Upper lobe of left lung (tissue), 6 donors: ENCODE measurements at places on chromosomes 4 and X. TPM values are rescaled to one million over a fixed set of nuclear protein-coding genes. Genes with fewer than 3 reads are reported as not detected.

- DNase-seq = no peak
These were observed 22.9 kb downstream of the PDGFC start for GRCh38 chr4:156948738-156949137.

GRCh38 chr4:25367004-25367621 lies 9.9 kb upstream of the ANAPC4 start:
- no peak for DNase-seq

GRCh38 chrX:154374313-154375155 lies at the start of gene FLNA:
FLNA (minus strand) TSS chrX:154374634; CDS start chrX:154371245, 3,389 bp downstream.
- no peak for DNase-seq

- no peak for DNase-seq
These were observed 92.1 kb downstream of the KDR start for GRCh38 chr4:55033296-55033695.

DNA sequence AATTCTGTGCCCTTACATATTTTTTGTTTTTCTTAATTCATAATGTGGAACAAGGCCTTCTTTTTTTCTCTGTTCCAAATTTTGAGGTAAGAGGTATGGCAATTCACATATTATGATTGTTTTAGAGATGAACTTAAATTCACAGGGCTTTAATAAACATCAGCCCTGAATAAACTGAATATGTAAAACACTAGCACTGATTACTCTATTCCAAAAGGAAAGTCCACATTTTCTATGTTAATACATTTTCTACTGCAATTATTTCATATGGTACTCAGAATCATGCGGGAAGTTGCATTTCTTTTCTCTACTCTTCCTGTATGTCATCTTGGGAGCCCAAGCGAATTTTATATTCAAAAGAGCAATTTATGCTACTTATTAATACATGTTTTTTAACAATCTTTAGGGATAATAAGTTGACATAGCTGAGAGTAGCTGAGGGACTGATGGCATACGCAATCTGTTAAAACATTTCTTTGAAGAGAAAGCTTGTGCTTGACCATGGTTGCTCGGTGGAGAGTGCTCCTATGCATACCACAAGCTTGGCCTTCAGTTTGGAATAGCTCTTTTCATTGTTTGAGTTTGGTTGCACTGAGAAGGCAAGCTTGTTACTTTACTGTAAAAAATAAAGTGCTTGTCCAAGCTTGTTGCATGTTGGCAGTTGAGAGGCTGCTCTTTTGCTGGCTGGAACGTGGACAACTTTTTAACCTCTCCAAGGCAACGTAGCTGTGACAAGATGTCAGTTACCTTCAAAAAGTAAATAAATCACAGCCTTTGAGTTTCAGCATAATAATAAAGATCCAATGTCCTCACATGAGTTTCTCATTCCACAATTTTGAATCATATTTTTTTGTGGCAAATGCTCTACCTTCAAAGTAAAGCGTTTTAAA lies 196.3 kb upstream of the SPRY1 start:
- DNase-seq = no peak

DNA sequence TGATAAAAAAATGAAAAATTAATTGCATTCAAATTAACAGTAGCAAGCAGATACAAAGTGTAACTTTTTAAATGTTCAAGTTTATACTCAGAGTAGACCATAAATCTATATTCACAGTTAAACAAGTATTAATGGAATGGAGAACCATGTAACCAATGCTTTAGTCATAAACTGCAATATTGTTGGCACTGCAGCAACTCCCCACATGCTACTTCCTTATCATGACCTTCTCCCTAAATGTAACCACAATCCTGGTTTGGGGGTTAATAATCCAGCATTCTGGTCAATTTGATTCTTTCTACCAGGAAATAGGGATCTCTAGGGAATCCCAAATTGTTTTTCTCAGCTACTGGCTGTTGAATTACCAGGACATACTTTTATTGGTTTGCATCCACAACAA lies 223.9 kb upstream of the DCAF8L1 start:
- no peak for DNase-seq

DNA sequence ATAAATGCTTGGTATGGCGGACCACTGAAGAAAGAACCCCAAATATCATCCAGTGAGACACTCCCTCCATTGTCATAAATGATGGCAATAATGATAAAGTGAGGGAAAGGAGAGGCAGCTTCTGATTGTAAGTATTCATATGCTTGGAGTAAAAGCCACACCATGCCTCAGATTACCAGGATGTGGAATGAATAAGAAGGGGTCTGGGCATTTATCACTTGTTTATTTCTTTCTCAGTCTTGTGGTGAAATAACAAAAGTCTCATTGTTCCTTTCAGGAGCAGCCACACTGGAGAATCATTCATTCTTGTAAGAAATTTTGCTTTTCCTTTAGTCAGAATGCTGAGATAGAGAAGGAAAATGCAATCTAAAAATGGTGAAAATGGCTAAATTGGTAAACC lies 21.7 kb downstream of the F8 start:
- no peak for DNase-seq

DNA sequence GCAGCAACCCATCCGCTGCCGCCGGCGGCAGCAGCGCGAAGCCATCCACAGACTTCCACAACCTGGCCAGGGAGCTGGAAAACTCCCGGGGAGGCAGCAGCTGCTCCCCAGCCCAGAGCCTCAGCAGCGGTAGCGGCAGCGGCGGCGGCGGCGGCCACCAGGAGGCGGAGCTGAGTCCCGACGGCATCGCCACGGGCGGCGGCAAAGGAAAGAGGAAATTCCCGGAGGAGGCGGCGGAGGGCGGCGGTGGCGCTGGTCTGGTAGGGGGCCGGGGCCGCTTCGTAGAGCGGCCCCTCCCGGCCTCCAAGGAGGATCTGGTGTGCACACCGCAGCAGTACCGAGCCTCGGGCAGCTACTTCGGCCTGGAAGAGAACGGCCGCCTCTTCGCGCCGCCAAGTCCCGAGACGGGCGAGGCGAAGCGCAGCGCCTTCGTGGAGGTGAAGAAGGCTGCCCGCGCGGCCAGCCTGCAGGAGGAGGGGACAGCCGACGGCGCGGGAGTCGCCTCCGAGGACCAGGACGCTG lies 4.9 kb downstream of the PRDM8 start:
- peak; percentile 85 for DNase-seq

DNA sequence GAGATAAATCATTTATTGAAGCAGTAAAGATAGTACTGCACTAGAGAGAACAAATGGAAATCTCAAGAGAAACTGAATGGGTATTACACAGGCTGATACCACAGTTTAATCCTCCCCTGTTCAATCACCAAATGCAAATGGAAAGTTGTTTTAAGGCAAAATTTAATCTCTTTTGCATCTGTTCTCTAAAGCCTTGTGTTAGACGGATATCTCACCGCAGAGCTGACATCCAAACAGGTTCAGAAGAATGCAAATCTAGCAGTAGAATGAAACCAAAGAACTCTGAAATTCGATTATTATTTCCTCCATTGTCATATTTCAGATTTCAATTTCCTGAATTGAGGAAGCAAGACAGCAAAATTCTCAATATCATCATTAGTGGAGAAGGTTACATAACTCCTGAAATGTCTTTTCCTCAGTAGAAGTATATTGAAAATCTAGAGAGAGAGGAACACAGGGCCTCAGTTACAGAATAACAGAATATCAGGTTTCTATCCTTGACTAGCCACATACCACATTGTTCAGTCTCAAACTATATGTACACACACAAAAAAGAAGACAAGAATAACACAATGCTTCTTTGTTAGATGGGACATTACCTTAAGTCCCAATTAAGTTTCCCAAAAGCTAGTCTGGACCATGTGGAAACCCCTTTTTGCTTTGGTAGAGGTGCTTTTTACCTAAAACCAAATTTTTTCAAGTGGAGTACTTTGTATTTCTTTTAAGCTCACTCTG lies 94.1 kb upstream of the BANK1 start:
- no peak for DNase-seq

GRCh38 chr4:38290366-38290765 lies 330.2 kb downstream of the PTTG2 start:
- no peak for DNase-seq

DNA sequence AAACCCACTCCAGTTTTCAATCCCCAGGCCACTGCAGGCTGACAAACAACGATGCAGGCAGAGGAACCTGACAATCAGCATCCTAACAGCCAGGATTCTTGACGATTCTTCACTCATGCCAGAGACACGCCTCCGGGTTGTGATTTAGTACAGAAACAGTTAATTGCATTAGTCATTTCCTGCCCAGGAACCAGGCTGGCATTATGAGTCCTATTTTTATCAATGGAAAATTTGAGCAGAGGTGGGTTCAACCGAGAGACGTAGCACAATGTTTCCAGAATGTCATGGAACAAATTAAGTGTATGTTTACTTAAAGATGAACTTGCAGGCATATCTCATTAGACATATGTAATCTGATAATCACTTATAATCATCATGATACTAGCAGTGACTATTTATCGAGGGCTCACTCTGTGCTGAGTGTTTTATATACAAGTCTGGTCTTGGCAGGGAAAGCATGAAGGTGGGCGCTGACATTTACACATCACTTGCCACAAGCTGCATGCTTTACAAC lies 159.7 kb downstream of the NSUN7 start:
- no peak for DNase-seq

GRCh38 chrX:123847056-123847455 lies 12.8 kb upstream of the XIAP start:
- no peak for DNase-seq

DNA sequence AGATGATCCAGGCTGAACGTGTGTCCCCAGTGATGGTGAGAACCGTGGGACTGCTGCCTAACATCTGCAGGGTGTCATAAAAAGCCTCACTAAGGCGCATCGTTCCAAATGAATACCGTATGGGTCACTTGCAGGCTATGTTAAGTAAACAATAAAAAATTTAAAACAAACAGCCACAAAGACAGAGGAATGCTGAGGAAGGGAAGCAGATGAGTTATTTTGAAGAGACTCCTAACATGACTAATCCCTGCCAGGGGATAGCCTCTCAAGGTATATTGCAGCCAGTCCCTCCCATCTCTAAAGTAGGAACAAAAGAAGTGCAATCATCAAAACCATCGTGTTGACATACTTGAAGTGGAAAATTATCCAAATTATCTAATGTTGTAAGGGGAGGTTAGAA lies 83.8 kb downstream of the UNC5C start:
- DNase-seq = no peak

- DNase-seq = peak; percentile 68
These were observed 63.5 kb upstream of the ADRA2C start for GRCh38 chr4:3702561-3703221.

DNA sequence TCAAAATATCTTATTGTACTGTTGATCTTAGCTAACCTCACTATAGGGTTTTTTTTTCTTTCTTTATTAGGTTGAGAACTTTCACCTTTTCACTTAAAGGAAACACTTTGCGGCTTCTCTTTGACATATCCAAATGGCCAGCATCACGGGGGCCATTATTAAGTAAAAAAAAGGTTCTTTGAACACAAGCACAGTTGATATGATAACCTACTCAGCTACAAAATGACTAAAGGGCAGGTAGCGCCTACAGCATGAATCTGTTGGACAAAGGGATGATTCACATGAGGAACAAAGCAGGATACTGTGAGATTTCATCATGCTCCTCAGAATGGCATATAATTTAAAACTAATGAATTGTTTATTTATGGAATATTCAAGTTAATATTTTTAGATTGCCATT lies 119.6 kb downstream of the CCSER1 start:
- DNase-seq = no peak

GRCh38 chrX:13257223-13258051 lies 62.4 kb downstream of the ATXN3L start:
- no peak for DNase-seq

DNA sequence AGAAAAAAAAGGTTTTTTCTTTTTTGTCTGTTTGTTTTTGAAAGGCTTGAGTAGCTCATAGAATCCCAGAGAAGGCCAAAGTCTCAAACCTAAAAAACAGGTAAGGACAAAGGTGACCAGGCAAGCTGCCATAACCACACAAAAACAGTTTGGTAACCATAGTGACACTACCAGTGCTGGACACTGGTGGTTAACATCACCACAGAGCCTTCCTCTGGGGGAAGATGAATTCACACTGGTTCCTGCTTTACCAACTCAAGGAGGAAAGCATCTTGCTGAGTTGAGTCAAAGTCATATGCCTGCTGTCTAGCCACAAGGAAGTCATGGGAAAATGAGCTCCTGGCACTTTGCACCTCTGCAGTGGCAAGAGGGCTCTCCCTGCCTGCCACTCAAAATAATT lies 32.5 kb downstream of the IDS start:
- no peak for DNase-seq

DNA sequence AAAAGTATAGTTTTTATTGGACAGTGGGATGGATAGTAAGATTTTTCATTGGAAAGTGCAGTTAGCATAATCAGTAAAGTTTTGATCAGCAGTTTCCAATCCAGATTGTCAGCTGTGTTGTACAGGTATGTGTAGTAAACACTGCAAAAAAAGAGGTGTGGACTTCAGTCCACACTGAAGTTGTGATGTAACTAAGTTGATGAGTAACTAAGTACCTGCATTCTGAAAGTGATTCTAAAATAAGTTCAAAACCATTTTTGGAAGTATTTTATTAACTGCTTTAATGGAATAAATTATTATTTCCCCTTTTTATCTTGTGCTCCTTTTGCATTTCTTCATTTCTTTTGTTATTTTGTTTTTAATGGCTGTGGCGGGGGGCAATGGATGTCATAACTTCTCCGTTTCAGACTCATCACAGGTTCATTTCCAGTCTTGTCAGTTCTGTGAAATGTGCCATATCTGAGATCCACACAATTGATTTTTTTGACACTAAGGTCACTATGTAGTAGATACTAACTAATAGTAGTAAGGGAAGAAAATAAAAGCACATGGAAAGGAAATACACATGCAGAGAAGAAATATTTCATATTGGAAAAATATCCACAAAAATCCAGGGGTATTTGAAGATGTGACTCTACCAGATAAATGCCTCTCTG lies 247.5 kb downstream of the GABRG1 start:
- DNase-seq = no peak

GRCh38 chr4:158809611-158810486 lies 41.0 kb downstream of the FNIP2 start:
- DNase-seq = peak; percentile 62

- no peak for DNase-seq
These were observed 6.8 kb upstream of the VSIG4 start for GRCh38 chrX:66046612-66047235.

DNA sequence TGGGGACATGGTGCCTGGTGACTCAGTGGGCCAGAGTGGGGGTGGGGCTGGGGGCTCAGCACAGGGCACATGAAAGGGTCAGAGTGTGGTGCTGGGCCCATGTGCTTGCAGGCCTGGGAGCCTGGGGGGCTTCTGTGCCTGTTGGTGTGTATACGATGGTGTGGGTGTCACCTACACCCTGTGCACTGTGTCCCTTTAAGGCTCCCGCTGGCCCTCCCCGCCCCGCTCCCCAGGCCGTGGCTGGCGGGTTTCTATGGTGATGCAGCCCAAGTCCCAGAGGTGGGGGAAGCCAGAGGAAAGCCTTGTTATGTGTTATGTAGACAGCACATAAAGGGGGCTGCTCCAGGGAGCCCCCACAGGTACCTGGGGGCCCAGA lies 5.5 kb downstream of the L1CAM start:
- DNase-seq = no peak

- DNase-seq = peak; percentile 30
These were observed 121.6 kb upstream of the TRIM2 start for GRCh38 chr4:153082322-153083301.

GRCh38 chr4:152100379-152101201 lies 339.8 kb upstream of the GATB start:
- peak; percentile 34 for DNase-seq

PDGFC gene
- 31.1 TPM for total RNA-seq

BRS3 gene
- not detected for total RNA-seq

TSPAN7 gene
- 42.6 TPM for total RNA-seq

ZNF732 gene
- 0.13 TPM for total RNA-seq

ETDB gene
- not detected for total RNA-seq

N4BP2 gene
- 8.6 TPM for total RNA-seq

IL15 gene
- 6.0 TPM for total RNA-seq

HEPH gene
- total RNA-seq = 8.2 TPM

ENAM gene
- not detected for total RNA-seq

MTMR8 gene
- total RNA-seq = 2.3 TPM

OTUD6A gene
- not detected for total RNA-seq

H2BW2 gene
- total RNA-seq = not detected
